ENCODE measurements at places on chromosomes 3 and 15.
A peak's percentile ranks its signal among the peaks of the same experiment; 100 is the strongest.

DNA sequence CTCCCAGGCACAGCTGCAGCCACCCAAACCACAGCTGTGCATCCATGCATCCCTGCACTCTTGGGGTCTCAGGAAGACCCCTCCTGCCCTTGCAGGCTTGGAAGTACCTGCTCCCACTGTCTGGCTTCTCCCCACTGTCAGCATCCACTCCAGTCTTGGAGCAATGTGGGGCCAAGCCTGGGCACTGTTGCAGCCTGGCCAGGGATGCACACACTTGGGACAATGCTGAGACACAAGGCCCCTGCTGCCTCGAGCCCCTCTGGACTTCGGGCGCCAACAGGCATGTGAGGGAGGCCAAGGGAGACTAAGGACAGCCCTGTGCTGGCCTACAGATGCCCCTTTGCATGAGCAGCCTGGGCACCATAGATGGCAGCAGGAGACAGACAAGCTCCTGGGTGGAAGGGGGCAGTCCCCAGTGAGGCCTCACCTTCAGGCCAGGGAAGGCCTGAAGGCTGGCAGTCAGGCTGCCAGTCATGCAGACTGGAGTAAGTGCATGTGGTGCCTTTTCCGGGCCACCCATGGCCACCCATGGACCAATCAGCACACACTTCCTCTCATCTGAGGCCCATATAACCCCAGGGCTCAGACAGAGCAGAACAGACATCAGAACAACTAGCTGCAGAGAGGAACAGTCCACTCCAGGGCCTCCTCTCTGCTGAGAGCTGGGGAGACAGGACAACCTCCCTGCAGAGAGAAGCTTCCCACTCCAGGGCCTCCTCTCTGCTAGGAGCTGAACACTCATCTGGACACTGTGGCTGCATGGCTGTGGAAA, 219.0 kb downstream of the VGLL3 start:
- no peak for DNase-seq

- DNase-seq: no peak
These were observed 350.4 kb upstream of the SEMA6D start for GRCh38 chr15:47366884-47367283.

- no peak for DNase-seq
These were observed 129.4 kb downstream of the CHST2 start for GRCh38 chr3:143249014-143249413.

DNA sequence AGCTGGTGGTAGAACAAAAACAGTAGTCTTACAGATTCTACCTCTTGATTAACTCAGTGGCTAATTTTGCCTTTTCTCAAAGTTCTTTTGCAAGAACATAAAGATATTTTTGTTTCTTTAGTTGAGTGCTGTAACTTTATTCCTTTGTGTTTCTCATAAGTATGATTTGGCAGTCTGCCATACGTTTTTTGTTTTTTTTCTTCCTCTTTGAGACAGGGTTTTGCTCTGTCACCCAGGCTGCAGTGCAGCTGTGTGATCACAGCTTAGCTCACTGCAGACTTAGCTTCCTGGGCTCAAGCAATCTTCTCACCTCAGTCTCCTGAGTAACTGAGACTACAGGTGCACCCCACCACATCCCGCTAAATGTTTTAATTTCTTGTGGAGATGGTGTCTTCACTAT, 22.4 kb downstream of the B3GNT5 start:
- DNase-seq: no peak

DNA sequence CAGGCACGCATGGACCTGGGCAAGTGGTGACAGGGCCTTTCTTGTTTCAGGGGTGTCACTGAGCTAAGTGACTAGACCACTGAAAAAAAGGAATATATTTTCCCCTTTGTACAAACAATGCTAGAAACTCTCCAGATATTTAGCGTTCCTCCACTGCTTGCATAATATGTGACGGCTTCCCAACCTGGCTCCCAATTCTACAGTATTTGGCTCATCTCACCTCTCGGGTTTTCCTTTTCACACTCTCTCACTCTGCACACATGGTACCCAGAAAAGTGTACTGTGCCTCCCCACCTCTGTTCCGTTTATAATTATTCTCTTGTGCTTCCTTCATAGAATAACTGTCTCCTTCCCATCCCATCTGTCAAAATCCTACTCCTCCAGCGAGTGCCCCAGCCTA, 140.5 kb upstream of the KLHL25 start:
- no peak for DNase-seq

- DNase-seq: no peak
These were observed 332.5 kb upstream of the BCHE start for GRCh38 chr3:166169681-166170080.

DNA sequence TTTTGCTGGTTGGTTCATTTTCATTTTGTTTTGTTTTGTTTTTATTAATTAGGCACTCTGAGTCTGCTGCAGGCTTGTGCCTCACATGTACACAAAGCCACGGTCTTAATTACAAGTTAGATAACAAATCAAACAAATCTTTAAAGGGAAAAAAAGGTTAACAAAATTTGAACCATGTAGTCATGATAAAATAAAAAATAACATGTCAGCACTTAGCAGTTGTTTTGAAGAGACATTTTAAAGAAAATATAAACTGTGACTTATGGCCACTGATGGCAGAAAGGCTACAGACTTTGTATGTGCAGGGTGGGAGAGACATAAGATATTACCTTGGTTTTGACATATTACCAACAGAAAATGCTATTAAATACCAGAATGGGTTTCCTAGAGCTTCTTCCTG, 1035.4 kb downstream of the TUSC7 start:
- no peak for DNase-seq

DNA sequence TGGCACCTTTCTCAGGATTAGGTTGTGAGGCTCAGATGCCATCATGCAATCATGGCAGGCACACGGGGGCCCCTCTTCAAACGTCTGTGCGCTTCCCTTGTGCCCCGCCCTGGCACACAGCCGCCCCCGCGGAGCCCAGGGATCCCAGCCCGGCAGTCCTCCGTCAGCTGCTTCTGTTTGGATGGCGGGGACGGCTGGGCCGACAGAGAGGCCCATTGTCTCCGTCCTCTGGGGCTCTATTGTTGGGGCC, 849 bp upstream of the HDAC11 start:
- no peak for DNase-seq

DNA sequence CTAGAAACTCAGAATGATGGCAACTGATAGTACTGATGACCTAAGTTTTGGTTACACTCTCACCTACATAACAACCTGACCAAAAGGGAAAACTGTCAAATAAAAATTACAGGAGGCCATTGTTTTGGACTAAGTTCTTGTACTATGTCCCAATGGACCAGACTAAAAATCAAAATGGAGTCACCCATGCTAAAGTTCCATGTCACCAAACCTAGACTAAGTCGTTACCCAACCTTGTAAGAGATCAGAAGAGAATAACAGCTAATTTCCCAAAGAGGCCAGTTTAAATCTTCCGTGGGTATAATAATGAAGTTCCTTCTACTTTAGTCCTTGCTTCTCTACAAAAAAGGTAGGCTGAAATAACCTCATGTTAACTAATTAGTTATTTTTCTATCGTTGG, 12.3 kb downstream of the THOC7 start:
- no peak for DNase-seq

- no peak for DNase-seq
These were observed 23.9 kb upstream of the LOXL1 start for GRCh38 chr15:73902121-73903020.

DNA sequence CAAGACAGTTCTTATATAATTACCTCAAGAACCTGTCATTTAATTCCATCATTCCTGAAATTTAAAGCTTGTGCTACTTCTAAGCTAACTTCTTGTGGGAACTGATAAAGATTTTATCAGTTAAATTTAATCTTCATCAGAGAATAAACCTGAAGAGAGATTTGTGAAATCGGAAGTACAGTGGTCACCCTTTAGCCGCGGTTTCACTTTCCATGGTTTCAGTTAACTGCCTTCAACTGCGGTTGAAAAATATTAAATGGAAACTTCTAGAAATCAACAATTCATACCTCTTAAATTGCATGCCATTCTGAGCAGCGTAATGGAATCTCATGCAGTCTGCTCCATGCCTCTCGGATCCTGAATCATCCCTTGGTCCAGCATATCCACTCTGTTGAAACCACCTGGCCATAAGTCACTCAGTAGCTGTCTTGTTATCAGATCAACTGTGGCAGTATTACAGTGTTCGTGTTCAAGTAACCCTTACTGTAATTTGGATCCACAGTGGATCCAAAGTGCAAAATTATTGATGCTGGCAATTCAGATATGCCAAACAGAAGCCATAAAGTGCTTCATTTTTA, 626.1 kb downstream of the CADM2 start:
- DNase-seq: no peak

DNA sequence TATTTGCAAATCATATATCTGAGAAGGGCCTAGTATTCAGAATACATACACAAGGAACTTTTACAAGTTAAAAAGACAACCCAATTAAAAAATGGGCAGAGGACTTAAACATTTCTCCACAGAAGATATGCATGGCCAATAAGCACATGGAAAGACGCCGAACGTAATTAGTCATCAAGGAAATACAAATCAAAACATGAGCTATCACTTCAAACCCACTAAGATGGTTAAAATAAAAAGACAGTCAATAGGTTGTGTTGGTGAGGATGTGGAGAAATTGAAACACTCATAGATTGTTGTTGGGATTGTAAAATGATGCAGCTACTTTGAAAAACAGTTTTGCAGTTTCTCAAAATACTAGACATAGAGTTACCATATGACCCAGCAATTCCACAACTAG, 61.2 kb upstream of the NEO1 start:
- no peak for DNase-seq

GRCh38 chr15:73954188-73955145, 28.2 kb downstream of the LOXL1 start:
- DNase-seq: no peak

DNA sequence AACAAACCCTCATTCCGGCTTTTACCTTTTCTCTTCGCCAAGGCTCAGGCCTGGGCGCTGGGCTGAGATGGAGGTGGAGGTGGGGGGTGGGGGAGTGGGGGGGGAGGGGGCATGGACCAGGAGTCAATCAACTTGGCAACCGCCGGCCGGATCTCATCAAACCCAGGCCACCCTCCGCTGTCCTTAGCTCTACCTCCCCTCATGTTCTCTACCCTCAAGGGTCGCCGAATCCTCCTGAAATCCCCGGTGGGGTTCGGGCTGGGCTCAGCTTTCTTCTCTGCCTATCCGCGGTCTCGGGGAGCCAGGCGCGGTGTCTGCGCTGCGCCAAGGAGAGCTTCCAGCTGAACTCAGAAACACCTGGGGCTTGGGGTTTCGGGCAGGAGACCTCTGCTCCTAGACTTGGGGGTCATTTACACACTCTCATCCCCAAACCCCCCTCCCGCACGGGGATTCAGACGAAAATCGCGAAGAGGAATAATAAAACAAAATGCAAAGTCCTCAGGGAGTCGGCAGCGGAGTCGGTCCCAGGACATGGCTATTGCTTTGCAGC, 2.5 kb downstream of the ONECUT1 start:
- DNase-seq: no peak

GRCh38 chr15:89898614-89899294, 5.0 kb upstream of the AP3S2 start:
- DNase-seq: no peak

DNA sequence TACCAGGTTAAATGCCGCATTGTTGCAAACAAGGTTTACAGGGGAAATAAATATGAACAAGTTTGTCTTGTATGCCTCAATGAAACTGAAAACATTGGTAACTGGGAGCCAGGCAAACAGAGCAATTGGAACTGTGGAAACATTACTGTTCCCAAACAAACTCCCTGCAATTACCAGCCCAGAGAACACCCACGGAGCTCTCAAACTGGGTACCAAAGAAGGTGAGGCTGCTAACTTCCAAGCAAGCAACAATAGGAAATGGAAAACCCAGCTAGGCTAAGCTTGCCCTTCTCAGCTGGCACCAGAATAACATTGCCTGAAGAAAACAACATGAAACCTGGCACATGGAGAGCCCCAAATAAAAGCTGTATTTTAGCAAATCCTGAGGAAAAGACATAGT, 218.9 kb upstream of the THRB start:
- DNase-seq: no peak

DNA sequence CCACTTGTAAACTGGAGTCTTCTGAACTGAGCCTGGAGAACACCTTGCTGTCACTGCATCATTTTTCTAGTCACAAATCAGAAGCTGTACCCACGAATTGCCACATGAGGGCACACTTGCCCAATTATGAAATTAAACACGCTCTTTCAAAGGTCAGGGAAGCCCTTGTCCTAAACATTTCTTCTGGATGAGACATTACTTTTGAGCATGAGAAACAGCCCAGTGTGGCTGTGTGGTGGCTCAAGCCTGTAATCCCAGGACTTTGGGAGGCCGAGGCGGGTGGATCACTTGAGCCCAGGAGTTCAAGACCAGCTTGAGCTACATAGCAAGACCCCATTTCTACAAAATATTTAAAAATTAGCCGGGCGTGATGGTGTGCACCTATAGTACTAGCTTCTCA, 27.5 kb upstream of the CFAP161 start:
- DNase-seq: no peak

DNA sequence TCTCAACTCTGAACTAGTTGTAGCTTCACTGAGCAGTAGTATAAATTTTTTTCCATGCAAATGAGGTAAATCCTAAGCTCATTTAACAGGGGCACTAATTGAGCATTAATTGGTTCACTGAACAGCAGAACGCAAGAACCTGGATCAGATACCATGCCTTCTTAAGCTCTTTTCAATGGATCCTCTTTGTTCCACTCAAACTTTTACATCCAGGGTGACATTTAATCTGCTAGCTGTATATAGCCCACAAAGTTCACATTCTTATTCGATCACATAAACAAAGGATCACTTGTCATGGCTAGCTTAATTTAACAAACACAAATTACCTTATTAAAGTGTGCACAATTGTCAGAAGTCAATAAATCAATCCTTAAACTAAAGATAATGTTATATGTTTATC, 281.6 kb downstream of the CNTN6 start:
- DNase-seq: no peak

GRCh38 chr3:98733053-98733811, 29.9 kb upstream of the ST3GAL6 start:
- DNase-seq: peak; percentile 60

- DNase-seq: no peak
These were observed 274.4 kb downstream of the ADAMTSL3 start for GRCh38 chr15:83928392-83928734.

Measured in anterior cingulate cortex (tissue), 58 donors.